ENCODE measurements at places on chromosomes 6 and 20. TPM values are rescaled to one million over a fixed set of nuclear protein-coding genes. Genes with fewer than 3 reads are reported as not detected.

The ERGIC3 gene
- total RNA-seq, result 187 TPM

DNA sequence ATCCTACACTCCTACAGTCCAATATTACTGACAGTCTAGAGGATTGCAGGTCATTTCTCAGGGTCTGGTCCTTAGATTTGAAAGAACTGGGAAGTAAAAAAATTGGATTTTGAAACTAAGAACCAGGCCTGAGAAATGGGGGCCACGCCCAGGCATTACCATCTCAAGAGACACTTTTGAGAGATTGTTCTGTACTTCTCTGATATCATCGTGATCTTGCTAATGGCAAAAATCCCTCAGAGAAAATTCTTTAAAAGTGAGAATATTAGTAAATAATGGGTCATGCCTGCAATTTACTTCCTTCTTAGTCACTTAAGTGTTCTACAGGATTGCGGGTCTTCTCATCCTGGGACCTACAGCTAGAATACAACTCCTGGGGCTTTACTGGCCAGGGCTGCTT, 42.0 kb upstream of the HIVEP1 start:
- DNase-seq, result no peak

The HTR1E gene
- 1.9 TPM for total RNA-seq

DNA sequence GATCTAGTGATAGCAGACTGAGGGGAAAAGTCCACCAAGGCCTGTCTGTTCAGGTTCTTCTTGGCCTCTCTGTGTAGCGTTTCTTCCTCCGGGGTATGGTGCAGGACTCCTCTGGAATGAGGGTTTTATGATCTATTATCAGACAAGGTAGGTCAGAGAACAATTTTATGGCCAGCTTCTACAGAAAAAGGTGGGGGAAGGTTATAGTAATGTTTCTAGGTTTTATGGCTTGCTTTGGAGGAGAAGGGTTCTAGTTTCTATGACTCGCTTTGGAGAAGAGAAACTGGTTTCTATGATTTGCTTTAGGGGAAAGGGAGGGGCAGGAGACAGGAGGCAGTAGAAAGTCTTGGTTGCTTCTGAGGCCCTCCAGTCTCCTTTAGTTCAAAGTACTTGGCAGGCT, 144.8 kb upstream of the LAMA2 start:
- no peak for DNase-seq

GRCh38 chr6:110738899-110739365, 76.3 kb downstream of the CDK19 start:
- DNase-seq, result peak; percentile 27

- DNase-seq, result no peak
Observed at GRCh38 chr6:8664700-8665099, 229.4 kb upstream of the SLC35B3 start.

DNA sequence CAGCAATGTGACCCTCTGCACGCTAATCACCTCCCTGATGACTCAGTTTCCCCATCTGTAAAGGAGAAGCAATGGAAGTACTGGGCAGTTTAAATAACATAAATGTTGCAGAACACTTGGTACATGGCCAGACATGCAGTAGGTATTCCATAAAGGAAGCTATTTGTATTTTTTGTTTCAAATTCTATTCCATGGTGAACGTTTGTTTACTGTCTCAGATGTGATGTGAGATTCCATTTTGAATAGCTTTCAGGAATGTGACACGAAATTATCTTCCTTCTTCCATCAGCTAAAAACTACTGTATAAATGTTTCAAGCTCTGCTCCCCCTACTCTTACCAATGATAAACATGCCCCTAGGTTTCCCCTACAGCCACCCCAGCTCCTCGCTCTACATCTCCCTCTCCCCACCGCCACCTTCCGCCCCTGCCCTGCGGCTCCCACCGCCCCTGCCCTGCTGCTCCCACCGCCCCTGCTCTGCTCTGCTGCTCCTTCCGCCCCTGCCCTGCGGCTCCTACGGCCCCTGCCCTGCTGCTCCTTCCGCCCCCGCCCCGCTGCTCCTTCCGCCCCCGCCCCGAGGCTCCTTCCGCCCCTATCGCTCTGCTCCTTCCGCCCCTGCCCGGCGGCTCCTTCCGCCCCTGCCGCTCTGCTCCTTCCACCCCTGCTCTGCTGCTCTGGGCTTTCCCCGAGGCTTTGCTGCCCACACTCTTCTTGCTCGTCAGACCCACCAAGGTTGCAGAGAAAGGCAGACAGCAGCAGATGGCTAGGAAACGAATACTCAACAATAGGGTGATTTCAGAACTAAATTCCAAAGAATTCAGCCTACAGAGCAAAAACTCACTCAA, 78.9 kb downstream of the THBS2 start:
- no peak for DNase-seq

DNA sequence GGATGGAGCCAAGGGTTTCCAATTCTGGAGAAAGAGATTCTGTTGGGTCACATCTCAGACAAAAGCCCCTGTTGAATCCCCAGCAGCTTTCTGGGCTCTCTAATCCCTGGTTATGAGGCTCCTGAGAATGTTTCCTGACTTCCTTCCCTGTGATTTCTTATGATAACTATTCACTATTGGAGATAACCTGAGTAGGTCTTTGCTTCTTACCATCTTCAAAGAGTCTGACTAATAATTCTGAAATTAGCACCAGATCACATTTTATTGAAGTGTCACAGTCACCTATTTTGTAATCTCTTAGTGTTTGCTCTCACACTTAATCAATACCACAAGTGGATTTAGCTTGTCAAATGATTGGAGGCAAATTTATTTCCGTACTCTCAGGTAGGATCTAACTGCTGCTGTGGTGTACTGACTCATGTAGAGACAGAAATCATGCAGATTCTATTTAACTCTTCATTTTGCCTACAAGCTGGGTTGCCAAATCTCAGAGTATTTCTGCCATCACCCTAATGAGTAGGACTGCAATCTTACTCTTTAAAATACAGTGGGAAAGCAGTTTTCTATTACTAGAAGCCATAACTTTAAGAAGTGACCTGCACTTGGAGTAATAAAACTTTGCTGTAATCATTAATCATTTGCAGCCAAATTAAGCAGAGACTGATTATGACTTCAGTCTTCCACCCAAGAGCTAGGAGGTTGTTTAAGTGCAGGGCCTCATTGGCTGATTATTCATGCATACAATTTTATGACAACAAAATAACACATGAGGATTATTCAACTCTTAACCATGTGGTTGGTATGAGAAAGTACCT, 422.1 kb downstream of the EPM2A start:
- no peak for DNase-seq

DNA sequence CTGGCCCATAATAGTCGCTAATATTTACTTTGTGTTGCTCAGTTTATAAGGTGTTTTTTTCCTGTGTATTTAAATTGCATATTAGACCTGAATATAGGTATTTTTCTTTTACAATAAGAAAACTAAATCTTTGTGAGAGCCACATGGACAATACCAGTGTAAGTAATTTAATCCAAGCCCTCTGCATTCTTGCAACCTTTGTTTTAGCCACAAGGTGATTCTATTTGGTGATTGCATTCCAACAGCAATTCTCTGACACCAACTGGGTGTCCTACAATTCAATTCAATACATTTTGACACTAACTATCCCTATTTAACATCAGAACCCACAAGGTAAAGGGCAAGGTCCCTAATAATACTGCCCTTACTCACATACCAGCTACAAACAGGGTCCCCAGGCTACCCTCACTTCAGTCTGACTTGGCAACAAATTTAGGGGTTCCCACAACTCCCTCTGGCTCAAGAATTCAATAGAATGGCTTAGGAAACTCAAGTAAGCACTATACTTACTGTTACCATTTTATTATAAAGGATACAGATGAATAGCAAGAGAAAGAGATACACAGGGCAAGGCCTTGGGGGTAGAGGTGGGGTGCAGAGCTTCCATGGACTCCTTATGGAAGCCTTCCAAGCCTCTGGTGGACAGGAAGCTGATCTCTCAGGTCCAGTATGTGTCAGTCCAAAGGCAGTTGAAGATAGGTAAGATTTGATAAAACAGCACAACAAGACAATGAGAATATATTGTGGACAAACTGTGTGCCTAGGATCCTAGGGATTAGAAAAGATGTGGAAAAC, 169.3 kb downstream of the CD83 start:
- DNase-seq, result no peak

GRCh38 chr20:52748285-52748932, 223.7 kb upstream of the TSHZ2 start:
- no peak for DNase-seq
